ENCODE measurements at places on chromosomes 5 and 9.

DNA sequence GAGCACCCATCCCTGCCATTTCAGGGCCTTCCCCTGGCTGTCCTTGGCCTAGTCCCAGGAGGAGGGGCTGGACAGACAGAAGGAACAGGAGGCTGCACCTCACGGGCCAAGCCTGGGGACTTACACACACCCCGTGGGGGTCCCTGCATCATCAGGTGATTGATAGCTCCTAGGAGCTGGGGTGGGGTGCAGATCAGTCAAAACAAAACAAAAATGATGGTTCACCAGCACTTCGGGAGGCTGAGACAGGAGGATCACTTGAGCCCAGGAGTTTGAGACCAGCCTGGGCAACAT, 169.3 kb downstream of the GAPVD1 start:
- DNase-seq: no peak

DNA sequence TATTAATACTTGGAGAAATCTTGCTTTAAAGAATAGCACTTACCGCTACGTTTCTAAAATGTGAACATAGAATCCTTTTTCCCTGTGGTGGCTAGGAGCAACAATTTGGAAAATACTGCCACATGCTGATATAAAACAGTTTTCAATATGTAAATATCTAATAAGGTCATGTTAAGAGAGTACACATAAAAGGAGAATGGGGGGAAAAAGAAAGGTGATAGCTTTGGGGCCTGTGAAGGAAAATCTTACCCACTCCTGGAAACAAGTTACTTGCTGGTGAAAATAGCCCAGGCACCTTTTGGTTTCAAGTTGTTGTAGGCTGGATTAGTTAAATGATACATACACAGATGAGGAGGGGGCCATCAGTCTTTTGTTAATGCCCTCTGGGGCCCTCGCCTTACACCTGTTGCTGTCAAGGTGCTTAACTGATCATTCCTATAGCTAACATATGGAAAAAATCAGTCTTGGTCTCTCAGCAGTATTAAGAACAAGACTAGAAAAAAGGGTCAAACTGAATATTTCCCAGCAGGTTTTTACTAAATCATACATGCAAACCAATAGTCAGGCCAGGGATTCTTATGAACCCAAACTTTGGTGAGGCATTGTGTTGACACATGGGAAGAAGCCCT, 24.1 kb downstream of the FYB1 start:
- DNase-seq: no peak

DNA sequence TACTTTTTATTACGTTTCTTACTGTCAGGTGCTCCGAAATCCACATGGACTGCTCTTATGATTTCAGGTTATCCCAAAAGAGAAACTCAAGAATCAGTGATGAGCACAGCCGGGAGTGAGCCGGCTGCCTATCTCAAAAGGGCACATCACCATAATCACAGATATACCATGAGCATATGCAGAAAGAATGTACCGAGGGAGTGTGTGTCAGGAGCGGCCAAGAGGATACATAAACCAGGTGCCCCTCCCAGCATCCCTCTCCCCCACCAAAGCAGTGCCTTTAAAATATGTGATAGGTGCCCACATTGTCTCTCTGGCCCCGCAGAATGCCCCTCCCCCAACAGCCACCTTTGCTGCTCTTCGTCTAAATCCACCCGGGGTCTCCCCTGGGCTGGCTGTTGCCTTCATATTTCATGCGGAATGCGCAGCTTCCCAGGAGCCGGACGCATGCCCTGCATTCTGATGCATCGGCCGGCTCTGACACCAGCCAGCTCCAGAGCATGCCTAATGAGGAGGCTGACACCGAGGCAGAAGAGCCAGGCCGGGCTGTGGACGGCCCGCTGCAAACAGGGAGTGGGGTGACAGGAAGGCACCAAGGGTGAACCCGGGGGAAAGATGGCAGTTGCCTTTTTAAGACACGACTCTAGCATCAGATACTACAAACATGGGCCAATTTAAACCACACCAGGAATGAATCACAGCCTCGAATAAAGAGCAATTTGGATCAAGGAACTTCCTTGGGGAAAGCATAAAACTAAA, 652.3 kb downstream of the BNC2 start:
- DNase-seq: no peak

GRCh38 chr5:74386571-74387334, 253.8 kb downstream of the ENC1 start:
- DNase-seq: no peak

- DNase-seq: no peak
Measured at GRCh38 chr5:25415970-25416369, 771.2 kb upstream of the CDH10 start.

- DNase-seq: no peak
Measured at GRCh38 chr9:16265688-16266087, 604.8 kb downstream of the BNC2 start.

- no peak for DNase-seq
Measured at GRCh38 chr5:40465416-40465815, 214.3 kb upstream of the PTGER4 start.

- DNase-seq: no peak
Measured at GRCh38 chr9:8208465-8208864, 408.9 kb upstream of the DMAC1 start.

DNA sequence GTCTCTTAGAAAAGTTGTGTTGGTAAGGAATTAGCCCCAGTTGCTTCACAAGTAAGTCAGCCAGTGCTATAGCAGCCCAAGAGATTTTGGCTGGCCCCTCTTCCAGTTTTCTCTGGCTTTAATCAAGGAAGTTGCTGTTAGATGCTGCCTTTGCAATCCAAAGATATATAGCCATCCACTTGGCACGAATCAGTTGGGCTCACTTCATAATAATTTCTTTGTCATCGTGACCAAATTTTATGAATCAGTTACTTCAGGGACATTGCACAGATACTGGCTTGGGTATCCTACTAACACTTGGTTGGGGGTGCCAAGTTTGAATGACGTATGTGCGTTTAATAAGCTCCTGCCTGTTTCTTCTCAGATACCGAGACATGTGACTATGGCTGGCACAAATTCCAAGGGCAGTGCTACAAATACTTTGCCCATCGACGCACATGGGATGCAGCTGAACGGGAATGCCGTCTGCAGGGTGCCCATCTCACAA, 81.5 kb downstream of the VCAN start:
- no peak for DNase-seq

DNA sequence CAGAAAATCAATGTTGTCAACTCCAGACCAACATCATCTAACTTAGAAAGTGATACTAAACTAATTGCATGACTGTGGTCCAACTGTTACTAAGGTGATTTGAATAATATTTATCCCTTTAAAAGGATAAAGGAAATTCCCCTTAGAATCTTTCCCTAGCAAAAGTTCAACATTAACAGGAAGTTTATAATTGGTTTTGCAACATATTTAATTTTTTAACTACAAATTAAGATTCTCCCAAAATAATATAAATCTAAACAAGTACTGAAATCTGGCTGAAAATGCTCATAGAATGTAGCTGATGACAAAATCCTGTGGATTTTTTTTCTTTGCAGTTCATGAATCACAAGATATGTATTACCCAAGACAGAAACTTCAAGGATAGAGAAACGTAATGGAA, 151.4 kb downstream of the LPAR1 start:
- DNase-seq: no peak

GRCh38 chr5:113166852-113167366, 190.3 kb downstream of the DCP2 start:
- DNase-seq: no peak

DNA sequence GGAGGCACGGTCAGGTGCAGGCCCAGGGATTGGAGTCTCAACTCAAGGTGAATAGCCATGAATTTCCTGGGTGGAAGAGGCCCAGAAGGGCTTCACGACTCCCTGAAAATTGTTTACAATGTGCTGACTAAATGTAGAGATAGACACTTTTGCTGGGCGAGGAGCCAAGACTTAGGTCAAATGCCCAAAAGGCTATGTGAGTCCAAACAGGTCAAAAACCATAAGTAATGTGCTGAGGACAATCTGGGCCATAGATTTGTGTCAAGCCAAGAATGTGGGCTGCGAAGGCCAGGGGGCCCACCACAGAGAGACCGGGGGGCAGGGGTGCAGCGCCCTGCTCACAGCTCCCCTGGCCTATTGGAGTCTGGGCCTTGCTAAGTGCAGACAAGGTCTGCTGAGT, 197.8 kb downstream of the HSPA4 start:
- DNase-seq: no peak

- no peak for DNase-seq
Measured at GRCh38 chr9:126365780-126366179, 39.2 kb downstream of the MVB12B start.

DNA sequence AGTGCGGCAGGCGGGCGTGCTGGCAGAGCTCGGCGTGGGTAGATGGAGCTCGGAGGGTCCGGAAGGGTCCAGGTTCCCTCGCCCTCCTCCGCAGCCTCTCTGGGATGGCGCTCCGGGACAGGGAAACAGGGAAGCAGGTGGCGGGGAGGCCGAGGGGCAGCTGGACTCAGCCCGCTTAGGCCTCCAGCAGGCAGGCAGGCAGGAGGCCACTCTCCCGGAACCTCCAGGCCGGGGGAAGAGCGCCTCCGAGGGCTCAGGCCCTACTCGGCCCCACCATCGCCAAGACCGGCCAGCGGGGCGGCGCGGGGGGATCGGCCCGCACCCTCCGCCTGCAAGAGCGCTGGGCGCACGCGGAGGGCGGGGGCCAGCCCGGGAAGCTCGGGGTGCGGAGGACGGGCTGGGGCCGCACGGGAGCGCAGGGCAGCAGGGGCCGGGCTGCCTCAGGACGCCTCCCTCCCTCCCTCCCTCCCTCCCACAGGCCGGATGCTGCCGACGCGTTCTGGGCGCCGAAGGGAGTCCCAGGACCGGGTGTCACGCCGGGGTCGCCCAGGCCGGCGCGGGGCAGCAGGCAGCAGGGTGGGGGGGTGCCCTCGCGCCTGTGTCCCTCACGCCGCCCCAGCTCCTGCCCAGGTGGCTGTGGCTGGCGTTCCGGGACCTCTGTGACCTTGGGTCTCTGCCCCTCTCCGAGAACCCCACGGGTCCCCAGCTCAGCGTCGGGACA, 977 bp downstream of the MGAT4B start:
- DNase-seq: no peak

DNA sequence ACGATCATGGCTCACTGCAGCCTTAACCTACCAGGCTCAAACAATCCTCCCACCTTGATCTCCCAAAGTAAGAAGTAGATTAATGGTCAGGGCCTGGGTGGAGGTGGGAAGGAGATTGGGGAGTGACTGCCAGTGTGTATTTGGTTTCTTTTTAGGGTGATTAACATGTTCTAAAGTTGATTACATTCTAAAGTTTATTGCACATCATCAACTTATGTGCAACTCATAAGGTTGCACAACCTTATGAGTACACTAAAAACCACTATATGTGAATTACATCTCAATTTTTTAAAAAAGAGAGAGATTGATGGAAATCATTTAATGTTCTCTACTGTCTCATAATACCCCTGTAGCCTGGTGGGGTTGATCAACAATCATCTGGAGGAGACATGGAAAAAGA, 218.1 kb downstream of the AOPEP start:
- no peak for DNase-seq

DNA sequence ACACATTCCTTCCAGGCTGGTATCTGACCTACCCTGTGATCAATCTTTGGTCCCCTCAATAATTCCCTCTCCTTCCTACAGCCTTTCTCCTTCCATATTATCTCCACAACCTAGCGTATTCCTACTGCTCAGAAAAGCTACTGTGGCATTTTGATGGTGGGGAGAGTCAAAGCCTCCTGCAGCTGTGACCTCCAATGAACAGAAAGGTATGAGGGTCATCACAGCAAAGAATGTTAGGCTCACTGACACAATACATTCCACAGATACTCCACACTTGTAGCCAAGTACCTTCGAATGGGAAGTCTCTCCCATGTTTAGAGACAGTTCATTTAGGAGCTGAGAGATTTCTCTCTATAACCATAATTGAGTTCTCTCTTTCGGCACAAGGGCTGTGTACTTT, 5.9 kb downstream of the FBN2 start:
- DNase-seq: no peak

- no peak for DNase-seq
Measured at GRCh38 chr5:11672385-11673085, 231.7 kb downstream of the CTNND2 start.

DNA sequence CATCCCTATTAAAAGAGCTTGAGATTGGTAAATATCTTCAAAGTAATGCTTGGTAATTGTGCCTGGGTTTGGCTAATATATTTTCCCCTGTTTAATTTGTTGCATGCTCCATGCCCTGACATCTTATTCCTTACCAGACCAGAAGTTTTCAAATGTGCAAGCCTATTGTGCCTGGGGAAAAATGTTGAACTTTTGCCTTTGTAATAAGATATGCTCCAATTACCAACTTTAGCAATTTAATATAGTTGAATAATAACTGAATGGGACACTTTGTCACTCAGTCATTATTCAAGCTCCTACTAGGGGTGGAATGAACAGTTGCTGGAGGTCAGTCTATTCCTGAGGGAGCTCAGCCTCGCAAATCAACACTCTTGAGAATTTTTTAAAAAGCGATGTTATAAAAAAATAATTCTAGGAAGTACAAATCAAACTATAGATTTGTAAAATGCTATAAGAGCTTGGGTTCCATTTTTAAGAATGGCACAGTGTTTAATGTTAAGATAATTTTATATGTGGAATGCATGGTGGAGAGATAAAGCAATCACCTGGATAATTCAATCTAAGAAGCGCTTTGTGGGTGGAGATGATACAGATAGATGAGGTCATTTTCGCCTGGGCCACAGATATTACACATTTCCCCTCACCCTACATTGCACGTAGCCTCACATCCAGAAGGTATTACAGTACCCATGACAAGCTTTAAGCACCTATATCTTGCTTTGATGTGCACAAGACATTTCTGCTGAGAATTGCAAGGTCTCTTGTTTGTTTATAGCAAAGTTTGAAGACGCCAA, 231.8 kb downstream of the PIK3R1 start:
- no peak for DNase-seq

DNA sequence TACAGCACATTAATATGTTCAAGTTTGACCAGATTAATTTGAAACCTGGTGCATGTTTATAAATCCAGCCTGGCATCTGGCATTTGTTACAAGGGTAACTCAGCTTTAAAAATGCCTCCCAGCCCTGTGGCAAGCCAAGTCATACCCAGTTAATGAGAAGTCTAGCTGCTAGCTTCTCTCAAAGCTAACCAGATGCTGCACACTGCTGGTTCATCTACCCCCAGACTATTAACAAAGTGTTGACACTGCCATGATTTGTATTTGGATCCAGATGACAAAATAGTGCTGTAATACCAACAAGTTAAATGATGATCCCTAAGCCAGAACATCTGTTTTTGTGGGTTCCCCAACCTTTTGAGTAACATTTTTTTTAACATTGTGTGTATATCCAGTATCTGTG, 573.7 kb upstream of the DAB2 start:
- DNase-seq: no peak

GRCh38 chr9:89523948-89524347, 26.0 kb upstream of the SEMA4D start:
- DNase-seq: peak; percentile 43

GRCh38 chr9:94754976-94755475, 28.5 kb downstream of the AOPEP start:
- no peak for DNase-seq

- DNase-seq: no peak
Measured at GRCh38 chr9:135036861-135037465, 50.5 kb upstream of the OLFM1 start.

DNA sequence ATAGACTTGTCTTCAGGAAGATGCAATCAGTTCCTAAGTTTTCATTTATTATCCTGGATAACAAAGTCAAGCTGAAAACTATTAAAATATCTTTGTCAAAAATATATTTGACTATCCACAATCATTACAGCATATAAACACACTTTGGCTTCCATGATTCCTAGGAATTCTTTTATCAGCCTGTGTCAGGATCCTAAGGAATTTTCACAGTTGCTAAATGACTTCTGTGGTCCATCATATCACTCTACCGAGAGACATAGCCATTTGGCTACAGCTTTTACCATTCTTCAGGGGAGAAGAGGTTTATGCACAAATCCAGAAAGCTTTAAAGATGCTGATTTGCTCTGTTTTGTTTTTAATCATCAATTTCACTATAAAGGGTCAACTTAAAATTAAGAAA, 128.3 kb downstream of the MLLT3 start:
- DNase-seq: no peak
